ENCODE measurements at places on chromosomes 11 and 22.

- no peak for DNase-seq
Observed at GRCh38 chr22:38106814-38107578, 3.5 kb downstream of the BAIAP2L2 start.

- peak; percentile 83 for DNase-seq
Observed at GRCh38 chr11:95147364-95147905, 57.8 kb downstream of the ENDOD1 start.

- no peak for DNase-seq
Observed at GRCh38 chr11:119586181-119586580, 142.8 kb downstream of the NECTIN1 start.

DNA sequence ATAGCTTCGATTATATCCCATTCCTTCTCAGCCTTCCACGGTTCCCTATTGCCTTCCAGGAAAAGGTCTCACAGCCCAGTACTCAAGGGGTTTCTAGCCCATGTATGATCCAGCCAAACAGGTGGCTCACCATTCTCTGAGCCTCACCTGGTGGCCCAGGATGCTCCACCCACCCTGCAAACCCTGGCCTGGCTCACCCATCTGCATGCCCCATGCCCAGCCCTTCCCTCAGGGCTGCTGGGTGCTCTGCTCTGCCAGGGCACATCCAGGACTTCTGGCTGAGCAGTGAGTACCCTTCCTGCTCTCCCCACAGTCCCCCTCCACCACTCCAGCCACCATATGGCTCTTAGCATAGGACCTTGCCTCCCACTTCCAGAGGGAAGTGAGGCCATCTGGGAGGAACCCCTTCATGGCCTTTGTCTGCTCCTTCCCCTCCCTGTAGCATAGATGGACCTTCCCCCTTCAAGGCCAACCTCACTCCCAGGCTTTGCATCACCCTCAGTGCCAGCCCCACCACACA lies 5.8 kb upstream of the RCOR2 start:
- DNase-seq, result no peak

- no peak for DNase-seq
Observed at GRCh38 chr11:34602245-34602644, 18.6 kb upstream of the EHF start.

GRCh38 chr22:24076091-24076867 lies 65.2 kb downstream of the CABIN1 start:
- no peak for DNase-seq

GRCh38 chr11:104916442-104916841 lies 18.2 kb upstream of the CASP12 start:
- DNase-seq, result no peak

DNA sequence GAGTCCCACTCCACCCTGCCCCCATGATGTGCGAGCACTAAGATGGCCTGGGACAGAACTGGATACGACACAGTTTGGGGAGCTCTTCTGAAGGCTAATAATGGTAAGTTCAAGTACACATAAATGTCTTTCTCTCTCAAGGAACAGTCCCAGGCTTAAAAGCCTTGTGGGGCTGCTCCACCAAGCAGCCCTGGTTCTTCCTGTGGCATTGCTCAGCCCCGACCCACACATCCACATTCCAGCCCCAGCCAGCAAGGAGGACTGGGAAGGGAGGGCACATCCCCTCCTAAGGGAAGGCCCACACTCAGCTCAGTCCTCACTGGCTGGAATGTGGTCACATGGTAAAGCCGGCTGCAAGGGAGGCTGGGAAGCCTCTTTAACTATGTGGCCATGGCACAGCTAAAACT lies 13.3 kb upstream of the MB start:
- no peak for DNase-seq

GRCh38 chr11:60767388-60767811 lies 10.7 kb downstream of the MS4A15 start:
- DNase-seq, result no peak

DNA sequence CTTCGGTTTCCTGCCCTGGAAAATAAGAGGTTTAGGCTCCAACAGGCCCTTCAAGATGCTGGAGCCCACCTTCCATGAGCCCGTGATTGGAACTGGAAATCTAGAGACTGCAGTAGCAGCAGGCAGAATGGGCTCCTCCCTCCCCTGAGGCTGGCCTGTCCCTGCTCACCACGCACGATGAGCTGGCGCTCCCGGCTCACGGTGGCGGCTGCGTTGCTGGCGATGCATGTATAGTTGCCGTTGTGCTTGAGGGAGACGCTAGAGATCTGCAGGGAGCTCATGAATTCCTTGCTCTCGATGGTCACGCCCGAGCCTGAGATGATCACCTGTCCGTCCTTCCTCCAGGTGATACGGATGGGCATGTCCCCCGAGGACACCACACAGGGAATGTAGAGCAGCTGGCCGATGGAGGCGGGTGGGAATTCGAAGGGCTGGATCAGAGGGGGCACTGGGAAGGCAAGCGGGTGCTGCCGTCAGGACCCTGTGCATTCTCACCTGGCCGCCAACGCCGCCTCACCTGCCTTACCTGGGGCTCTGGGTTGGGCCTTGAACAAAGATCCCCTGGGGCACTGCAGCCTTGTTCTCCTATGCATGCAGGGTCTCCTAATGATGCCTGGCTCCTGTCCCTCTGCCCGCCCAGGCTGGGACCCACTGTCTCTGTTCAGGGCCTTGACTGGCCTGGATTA lies 177.8 kb downstream of the CEP164 start:
- no peak for DNase-seq

- no peak for DNase-seq
Observed at GRCh38 chr11:78351193-78351592, 66.4 kb downstream of the GAB2 start.

DNA sequence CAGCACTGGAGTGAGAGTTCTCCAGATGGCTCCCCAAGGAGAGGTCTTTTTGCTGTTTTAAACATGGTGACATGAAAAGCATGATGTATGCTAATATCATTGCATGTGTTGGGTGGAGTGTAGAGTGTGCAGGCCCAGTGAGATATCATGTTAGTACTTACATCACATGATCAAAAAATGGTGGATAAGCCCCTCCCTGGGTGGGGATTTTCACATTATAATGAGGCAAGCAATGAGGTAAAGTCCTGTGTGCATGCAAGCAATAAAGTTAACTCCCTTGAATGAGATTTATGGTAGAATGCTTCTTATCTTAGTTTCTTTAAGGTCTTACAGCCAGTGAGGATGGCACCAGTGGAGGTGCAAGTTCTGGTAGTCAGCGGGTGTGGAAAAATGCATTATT lies 8.5 kb downstream of the FAM111B start:
- DNase-seq, result no peak

DNA sequence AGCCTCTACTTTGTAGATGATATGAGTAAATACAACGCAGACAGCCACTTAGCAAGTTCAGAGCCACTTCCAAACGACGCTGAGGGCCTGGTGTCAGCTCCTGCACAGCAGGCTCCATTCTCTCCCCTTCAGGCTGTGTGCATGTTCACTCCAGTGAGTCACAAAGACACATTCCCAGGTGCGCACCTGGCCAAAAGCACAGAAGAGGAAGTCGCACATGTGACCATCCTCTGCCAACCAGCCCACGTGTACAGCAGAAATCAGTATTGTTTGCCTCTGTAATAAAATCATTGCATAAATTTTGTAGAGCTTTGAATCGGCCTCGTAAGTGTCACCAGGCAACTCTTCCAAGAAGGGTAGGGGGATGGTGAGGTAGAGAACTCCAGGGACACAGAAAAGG lies 19.5 kb upstream of the TPH1 start:
- no peak for DNase-seq

- DNase-seq, result no peak
Observed at GRCh38 chr11:45028911-45029682, 78.4 kb upstream of the TP53I11 start.

DNA sequence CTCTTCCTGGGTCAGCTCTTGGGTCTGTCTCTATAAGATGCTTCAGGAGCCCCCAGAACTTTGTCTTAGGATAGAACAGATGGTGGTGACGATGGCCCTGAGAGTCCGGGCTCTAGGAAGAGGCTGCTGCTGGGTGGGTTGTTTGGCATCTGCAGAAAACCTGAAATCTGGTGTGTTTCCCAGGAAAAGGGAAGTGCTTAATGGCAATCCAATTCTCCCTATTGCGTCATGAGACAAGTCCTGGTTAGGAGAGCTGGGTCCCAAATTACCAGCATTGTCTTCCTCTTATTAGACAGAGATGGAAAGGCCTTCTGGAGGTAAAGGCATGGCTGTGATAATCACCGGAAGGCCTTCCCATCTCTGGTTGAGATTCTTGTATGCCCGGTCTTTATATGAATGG lies 48.9 kb upstream of the GRAMD1B start:
- no peak for DNase-seq

DNA sequence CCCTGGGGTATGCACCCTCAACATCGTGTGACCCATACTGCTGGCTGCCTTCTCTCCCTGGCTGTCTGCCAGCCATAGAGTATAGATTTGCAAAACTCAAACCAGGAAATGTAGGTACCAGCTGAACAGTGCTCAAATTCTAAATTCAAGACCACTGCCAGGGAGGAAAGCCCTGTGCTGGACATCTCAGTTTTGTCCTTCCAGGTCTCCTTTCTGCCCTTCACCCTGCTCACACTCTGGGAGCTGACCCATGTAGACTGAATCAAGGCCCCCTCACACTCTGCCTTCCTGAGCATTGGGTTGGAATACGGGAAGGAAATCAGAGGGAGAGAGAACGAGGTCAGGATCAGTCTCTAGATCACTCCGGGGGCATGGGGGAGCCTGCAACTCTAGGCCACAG lies 12.4 kb upstream of the DRD2 start:
- no peak for DNase-seq

GRCh38 chr11:94895971-94896370 lies 77.4 kb downstream of the CWC15 start:
- DNase-seq, result no peak

GRCh38 chr11:35800970-35801953 lies 138.7 kb downstream of the TRIM44 start:
- no peak for DNase-seq

DNA sequence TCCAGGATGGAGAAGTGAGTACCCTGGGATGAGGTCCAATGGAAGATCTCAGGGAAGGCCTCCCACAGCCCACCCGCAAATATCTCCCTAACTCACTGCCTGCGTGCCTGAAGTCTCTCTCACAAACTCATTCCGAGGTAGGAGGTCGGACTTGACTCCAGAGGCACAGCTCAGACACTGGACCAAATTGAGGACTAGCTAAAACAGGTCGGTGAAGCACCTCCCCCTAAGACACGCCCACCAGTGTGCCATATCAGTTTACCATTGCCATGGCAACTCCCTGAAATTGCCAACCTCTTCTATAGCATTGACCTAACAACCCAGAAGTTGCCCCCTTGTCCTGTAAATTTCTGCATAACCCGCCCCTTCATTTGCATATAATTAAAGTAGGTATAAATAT lies 17.5 kb downstream of the RPL3 start:
- DNase-seq, result no peak

DNA sequence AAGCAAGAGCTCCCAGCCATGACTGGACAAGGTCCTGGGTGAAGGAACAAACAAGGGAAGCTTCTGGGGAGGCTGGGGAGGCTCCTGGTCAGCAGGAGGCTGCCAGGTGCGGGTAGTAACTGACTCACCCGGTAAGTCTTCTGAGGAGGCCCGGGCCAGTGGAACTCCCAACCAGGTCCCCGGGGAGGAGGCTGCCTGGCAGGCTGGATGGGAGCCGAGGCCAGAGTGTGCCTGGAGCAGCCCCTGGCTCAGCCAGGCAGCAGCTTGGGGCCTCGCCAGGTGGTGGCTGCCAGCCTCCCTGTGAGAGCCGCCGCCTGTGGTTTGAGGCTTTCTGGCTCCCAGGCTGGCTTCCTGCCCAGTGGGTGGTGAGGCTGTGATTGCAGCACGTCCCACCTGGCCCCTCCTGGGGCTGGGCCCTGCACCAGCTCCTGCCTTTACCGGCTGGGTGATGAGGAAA lies 46.2 kb downstream of the IGF2 start:
- DNase-seq, result no peak
